ENCODE measurements at places on chromosomes 2 and 18. TPM values are rescaled to one million over a fixed set of nuclear protein-coding genes. Genes with fewer than 3 reads are reported as not detected.

XIRP2 gene
- polyA plus RNA-seq, result not detected

KCNJ3 gene
- polyA plus RNA-seq, result 18.5 TPM

MFSD2B gene
- not detected for polyA plus RNA-seq

MEMO1 gene
- 53.4 TPM for polyA plus RNA-seq

PRKAG3 gene
- polyA plus RNA-seq, result not detected

FASTKD1 gene
- 51.9 TPM for polyA plus RNA-seq

POTEI gene
- 0.67 TPM for polyA plus RNA-seq

NEUROD1 gene
- 14.2 TPM for polyA plus RNA-seq

RNF152 gene
- 2.7 TPM for polyA plus RNA-seq

SPATA3 gene
- polyA plus RNA-seq, result not detected

WDR75 gene
- 26.2 TPM for polyA plus RNA-seq

SPHKAP gene
- 4.3 TPM for polyA plus RNA-seq

CHMP3 gene
- 63.8 TPM for polyA plus RNA-seq

TMEM237 gene
- 65.9 TPM for polyA plus RNA-seq

RGPD3 gene
- polyA plus RNA-seq, result not detected

SOWAHC gene
- polyA plus RNA-seq, result 0.74 TPM

MFF gene
- polyA plus RNA-seq, result 133 TPM

OSBPL1A gene
- 151 TPM for polyA plus RNA-seq

SIGLEC15 gene
- not detected for polyA plus RNA-seq

NAT8 gene
- not detected for polyA plus RNA-seq

CCDC150 gene
- 1.6 TPM for polyA plus RNA-seq

ACAA2 gene
- polyA plus RNA-seq, result 12.0 TPM

PDCD1 gene
- polyA plus RNA-seq, result not detected

CSRNP3 gene
- 27.2 TPM for polyA plus RNA-seq

SAG gene
- polyA plus RNA-seq, result not detected

PIEZO2 gene
- 0.16 TPM for polyA plus RNA-seq

CXCR1 gene
- polyA plus RNA-seq, result not detected

ACMSD gene
- not detected for polyA plus RNA-seq

CRYGD gene
- 0.42 TPM for polyA plus RNA-seq

LCT gene
- not detected for polyA plus RNA-seq
